ENCODE measurements at places on chromosomes 2 and 18.

DNA sequence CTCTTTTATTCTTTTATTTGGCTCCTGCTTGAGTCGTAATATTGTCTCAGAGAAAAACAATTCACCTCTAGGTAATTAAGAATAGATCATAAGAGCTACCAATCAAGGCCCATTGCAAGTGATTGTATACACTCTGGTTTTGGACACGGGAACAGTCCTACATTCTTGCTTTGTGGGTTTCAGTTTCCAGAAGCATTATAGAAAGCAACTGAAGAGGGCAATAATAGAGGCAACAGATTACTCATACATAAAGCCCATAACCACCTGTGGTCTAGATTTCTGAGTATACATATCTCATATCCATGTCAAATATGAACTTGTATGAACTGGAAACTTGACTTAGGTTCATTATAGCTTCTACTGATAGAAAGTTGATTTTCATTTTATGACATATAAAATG, 65.4 kb downstream of the DIS3L2 start:
- DNase-seq: no peak

DNA sequence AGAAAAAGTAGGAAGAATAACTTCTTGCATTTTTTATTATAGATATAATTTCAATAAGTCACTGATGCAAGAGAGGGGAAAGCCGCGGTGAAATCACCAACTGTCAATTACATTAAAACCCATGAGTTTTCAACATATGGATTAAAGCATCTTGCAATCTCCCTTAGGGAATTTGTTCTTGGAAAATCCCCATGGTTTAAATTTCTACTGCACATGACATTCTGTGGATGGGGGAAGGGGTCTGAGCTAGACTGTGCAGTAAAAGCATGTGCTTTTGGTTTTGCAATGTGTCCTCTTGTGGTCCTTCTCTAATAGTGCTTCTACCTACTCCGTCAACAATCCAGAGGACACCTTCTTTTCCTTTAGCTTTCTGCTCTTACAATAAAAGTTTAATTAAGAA, 894.0 kb downstream of the DCDC2C start:
- DNase-seq: no peak

DNA sequence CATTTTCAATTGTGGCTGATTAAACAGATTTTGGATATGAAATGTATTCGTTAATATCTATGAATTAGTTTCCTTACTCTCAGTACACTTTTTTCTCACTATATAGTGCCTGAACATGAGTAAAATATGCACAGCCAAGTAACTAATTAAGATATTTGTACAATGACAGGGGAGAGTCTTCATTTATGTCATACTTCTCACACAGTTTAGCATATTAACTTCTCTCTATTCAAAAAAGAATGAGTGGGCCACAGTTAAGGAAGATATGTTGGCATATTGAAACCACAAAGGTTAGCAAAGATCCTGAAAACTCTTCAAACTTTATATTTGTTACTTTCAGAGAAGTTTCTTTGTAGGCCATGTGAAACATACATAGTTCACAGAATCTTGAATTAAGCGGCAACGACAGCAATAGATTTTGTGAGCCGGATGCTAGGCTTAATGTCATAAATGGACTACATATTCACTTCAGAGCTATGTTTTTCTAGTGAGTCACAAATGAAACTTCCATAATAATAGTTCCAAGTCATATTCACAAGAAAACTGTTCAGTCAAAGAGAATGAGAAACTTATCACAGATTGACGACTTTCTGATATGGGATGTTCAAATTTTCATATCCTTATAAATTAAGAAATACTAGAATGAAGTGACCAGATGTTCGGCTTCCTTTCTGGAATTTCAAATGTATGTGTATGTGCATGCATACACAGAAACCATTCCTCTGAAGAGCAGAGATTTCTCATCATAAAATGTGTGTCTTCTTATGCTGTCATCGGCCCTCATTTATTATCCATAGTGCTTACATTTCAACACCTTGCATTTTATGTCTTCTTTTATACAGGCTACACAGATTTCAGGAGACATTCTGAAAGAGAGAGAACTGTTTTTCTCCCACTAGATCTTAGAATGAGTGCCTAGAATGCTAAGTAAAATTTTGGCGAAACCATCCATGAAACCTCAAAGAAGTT, 584.0 kb downstream of the SATB2 start:
- DNase-seq: no peak

GRCh38 chr18:9103376-9103873, 926 bp downstream of the NDUFV2 start:
- DNase-seq: no peak

GRCh38 chr18:50315100-50315871, 27.8 kb upstream of the CXXC1 start:
- no peak for DNase-seq

DNA sequence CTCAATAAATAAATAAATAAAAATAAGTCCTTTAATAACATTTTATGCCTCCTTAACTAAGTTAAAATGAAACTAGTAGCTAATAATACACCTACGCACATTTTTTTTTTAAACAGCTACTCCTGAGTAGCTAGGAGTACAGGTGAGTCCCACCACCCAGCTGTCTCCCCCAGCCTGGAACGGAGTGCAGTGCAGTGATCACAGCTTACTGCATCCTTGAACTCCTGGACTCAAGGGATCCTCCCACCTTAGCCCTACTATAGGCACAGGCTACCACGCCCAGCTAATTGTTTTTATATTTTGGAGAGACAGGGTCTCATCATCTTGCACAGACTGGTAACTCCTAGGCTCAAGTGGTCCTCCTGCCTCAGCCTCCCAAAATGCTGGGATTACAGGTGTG, 28.4 kb downstream of the YWHAQ start:
- no peak for DNase-seq

DNA sequence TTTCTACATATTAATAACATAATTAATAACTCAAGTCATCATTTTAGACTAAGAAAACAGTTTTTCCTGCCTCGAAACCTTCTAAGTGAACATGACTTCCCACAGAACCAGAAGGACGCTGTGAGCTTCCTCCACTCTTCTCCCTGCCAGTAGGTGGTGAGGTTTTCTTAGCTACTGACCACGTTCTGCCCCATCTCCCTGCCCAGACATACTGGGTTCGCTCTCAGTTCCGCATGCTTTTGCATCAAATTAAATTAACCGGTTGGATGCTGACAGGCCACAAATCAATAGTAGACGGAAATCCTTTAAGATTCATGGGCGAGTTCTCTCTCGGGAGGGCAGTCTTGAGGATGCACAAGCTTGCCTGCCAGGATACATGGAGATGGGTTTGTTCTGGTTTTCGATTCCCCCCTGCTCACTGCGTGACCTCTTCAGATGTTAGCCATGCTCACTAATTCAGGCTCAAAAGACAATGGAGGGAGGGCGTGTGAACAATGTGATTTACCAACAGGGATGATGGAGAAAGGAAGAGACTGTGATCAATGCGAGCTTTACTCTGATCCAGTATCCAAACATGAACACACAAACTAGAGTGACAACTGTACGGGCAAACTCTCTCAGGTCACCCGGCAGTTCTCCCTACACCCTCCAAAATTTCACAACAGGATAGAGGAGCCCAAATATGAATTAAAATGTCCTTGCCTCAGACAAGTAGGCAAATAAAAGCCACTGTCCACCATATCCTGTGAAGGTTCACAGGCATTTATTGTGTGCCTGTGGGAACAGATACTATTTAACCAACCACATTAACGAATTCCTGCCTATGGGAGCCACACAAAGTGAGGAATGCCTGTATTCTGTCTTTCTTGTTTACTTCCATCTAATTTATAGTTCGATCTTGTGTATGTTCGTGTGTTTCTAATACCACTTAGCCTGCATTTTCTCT, 375.7 kb downstream of the EIPR1 start:
- no peak for DNase-seq

DNA sequence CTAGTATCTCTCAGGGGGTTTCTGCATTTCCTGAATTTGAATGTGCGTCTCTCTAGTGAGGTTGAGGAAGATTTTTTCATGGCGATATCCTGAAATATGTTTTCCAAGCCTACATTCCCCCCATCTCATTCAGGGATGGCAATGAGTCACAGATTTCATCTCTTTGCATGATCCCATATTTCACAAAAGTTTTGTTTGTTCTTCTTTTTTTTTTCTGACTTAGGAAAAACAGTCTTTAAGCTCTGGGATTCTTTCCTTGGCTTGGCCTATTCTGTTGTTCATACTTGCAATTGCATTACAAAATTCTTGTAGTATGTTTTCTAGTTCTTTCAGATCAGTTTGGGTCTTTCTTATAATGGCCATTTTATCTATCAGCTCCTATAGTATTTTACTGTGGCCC, 136.5 kb downstream of the DSEL start:
- no peak for DNase-seq

DNA sequence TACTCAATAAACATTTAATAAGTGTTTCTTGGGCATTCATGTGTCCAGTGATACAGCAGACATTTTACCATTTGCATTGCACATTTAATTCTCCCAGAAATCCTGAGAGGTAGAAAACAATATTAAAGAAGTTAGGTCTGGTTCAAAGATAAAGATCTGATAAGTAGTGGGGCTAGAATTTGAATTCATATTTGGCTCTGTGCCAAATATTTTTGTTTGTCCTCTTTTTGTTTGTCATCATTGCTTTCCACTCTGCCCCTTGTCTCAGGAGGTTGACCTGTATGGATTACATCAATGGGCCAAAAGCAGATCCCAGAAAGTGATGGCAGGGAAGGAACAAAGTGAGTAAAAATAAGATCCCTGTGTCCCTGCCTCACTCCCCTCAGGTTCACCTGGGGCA, 441.9 kb upstream of the PKDCC start:
- no peak for DNase-seq

GRCh38 chr18:59466980-59467379, 107.9 kb upstream of the LMAN1 start:
- no peak for DNase-seq

GRCh38 chr2:130829015-130829414, 7.7 kb upstream of the ARHGEF4 start:
- DNase-seq: no peak

- DNase-seq: no peak
Measured at GRCh38 chr2:78561876-78562275, 463.6 kb upstream of the REG3G start.

- no peak for DNase-seq
Measured at GRCh38 chr2:150878356-150878755, 383.3 kb downstream of the RBM43 start.
